ENCODE measurements at places on chromosomes 16 and 17.
A peak's percentile ranks its signal among the peaks of the same experiment; 100 is the strongest.

- DNase-seq = no peak
Observed at GRCh38 chr16:84703681-84704080, 3.9 kb downstream of the USP10 start.

- DNase-seq = no peak
Observed at GRCh38 chr16:58128711-58129096, 477 bp downstream of the CFAP20 start.

GRCh38 chr17:11383157-11383556, 142.1 kb downstream of the SHISA6 start:
- DNase-seq = no peak

- no peak for DNase-seq
Observed at GRCh38 chr17:74758848-74759168, 10.4 kb downstream of the NHERF1 start.

- no peak for DNase-seq
Observed at GRCh38 chr17:21252289-21252795, 868 bp downstream of the NATD1 start.

DNA sequence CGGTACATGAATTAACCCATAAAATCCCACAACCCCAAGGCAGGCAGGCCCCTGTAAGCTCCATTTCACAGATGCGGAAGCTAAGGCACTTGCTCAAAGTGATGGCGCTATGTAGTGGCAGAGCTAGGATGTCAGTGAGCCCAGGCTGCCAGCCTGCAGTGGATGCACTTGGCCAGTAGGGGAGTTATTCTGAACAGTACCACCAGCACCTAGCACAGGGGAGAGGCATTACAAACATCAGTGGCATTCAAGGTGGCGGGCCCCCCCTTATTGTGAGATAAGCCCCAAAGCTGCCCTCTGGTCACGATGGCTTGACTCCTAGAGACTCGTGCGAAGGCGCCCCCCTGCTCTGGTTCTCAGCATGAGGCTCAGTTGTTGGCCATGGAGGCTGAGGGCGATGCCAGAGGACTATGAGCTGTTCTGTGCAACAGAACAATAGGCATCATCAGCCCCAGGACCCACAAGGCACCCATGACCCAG, 33.8 kb downstream of the GTF3C1 start:
- peak; percentile 26 for DNase-seq

DNA sequence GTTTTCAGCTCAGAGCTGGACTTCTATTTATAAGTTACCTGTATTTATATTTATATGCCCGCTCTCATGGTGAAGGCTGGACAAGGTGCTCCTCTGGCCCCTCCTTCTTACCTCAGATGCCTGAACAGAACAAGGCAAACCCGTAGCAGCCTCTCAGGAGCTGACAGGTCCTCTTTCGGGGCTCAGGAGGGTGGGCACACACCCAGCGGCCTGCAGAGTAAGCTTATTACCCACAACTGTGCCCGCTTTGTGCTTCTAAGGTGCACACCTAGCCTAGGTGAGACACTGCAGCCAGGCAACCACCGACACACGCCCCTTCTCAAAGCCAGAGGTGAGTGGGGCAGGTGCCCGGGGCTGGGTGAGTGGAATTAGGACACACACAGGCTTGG, 5.3 kb downstream of the NKIRAS2 start:
- DNase-seq = no peak

DNA sequence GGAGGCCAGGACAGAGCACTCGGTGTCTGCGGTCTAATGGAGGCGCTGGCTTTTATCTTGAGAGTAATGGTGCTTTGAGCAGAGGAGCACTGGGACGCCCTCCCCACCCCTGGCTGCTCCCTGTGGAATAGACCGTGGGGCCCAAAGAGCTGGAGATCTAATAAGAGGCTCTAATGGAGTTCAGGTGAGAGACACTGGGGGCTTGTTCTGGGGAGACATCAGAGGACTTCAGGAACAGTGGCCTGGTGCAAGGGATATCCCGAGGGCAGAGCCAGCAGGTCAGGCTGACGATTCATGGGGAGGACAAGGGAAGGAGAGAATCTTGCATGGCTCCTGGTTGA, 9.5 kb upstream of the KRT19 start:
- DNase-seq = no peak

DNA sequence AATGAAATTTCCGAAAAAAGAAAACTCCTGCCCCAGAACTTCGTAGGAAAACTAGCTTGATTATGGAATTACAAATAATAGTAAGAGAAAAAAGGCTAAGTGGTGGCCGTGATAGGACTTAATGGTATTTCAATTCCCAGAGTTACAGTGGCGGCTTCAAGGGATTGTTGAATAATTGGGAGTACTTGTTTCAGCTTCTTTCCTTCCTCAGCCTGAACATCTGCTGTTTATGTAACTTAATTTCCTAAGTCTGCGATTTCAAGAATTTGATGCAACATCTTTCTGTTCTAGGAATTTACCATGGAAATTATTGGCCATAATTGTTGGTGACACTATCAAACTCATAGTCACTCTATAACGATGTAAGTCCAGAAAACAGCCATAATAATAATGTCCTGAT, 684 bp upstream of the APPBP2 start:
- DNase-seq = no peak

Measured in activated CD4-positive, alpha-beta T cell treated with anti-CD3 and anti-CD28 coated beads for 24 hours (primary cell).